ENCODE measurements at places on chromosomes 4 and X.
A peak's percentile ranks its signal among the peaks of the same experiment; 100 is the strongest.

DNA sequence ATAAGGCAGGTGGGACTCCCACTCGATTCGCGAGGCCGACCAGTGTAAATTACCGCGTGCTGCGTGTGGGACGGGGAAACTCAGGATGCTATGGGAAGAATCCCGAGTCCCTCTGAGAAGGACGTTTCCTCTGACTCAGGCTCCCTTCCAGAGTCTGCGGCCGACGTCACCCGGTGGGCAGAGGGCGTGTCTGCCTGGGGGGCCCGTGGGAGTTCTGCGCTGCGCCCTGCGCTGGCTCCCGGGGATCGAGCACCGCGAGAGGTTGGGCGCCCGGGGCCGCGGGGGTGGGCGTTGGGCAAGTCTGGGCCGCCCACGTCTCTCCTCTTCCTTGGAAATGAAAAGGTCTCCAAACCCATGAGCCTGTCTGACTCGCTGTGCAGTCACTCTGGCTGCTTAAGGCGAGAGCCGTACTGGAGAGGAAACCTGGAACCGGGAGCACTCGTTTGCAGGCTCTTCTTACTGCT lies 568 bp downstream of the NIPAL1 start:
- peak; percentile 73 for DNase-seq

DNA sequence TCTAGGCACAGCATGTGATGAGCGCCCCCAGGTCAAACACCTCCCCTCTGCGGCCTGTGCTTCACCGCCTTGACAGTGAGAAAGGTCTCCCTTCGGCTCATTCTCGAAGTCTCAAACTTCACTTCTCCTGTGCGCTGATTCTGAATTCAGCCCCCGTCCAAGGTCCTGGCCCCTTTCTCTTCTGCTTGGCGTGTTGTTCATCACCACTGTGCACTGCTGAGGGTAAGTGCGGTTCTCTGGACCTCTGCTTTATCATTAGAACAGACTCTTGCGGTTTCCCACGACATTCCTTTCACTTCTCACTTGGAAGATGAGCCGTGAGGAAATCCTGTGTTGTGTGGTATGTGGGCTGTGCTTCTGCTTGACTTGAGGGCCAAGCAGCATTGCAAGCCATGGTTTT lies 11.9 kb downstream of the HTT-AS start:
- no peak for DNase-seq

GRCh38 chr4:2135083-2135482 lies 76.0 kb downstream of the NAT8L start:
- no peak for DNase-seq

DNA sequence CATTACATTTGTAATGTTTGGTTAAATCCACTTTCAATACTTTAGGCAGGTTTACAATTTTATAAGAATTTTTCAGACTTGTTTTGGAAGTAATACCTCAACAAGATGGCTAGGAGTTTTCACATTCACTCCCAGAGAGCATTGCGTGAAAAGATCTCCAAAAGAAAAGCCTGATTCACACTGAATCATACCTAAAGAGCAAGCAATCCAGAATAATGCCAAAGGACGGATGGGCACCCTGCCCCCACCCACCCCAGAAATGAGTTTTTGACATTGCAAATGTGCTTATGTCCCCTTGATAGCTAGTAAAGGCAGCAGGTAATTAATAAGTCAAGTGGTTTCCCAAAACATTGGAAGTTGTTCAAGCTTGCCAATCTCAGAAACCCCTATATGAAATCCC lies 557.7 kb upstream of the TENM3 start:
- DNase-seq, result no peak

DNA sequence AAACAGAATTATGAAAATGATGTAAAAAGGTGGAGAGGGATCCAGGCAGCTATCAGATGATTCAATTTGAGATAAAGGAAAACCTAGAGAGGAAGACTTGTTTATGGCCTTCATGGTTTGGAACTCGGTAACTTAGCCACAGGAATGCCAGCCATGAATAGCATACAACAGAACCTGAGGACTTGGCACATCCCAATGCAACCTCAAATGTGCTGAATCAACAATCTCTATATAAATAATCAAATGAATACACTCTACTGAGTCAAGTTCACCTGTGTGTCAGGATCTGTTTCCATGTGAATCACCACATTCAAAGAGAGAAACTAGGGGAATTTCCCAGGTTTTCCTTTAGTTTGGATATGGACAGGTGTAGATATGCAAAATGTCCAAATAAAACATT lies 86.9 kb downstream of the MBNL3 start:
- no peak for DNase-seq

DNA sequence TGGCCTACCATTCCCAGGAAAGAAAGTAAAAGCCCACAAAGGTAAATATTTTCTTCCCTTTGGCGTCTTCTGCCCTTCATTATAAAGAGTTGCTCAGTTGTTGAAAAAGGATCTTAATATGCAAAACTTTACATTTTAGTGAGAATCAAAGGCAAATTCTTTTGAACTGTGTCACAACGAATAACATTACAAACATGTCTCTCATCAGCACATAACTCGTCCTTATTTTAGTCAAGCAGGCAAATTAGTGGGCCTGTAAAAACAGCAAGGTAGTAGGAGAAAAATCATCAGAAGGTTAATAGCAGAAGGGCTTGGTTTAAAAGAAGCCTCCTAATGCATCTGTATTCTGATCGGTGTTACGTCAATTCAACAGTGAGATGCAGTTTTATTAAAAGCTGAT lies 647.3 kb upstream of the DIPK2B start:
- no peak for DNase-seq

DNA sequence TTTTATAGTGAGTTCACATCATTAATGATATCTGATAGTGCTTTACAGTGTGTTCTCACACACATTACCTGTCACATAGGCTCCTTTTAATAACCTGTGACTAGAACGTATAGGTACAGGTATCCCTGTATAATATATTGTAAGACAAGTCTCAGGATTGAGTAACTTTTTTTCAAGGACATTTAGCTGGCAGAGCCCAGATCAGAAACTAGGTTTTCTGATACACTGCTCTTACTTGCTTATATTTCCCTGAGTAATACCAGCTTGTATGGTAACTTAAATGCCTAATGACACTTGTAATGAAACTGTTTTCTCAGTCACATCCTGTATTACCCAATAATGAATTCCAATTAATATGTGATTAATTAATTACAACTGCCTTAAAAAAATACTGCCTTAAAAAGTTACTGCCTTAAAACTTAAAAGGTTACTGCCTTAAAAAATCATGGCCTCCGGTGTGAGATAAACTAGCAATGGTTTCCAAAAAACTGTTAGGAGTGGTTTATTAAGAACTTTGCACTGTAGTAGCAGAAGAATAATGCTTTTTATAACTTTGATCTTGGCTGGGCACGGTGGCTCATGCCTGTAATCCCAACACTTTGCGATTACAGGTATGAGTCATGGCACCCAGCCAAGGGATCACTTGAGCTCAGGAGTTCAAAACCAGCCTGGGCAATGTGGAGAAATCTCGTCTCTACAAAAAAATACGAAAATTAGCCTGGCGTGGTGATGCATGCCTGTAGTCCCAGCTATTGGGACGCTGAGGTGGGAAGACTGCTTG lies 11.9 kb downstream of the COPS4 start:
- DNase-seq, result no peak

- DNase-seq, result no peak
Observed at GRCh38 chr4:173919196-173919595, 364.3 kb downstream of the FBXO8 start.

- DNase-seq, result no peak
Observed at GRCh38 chr4:112759313-112759712, 122.4 kb downstream of the LARP7 start.

- no peak for DNase-seq
Observed at GRCh38 chrX:74578137-74578536, 36.3 kb downstream of the RLIM start.

- DNase-seq, result no peak
Observed at GRCh38 chr4:60989141-60989540, 211.0 kb upstream of the ADGRL3 start.

DNA sequence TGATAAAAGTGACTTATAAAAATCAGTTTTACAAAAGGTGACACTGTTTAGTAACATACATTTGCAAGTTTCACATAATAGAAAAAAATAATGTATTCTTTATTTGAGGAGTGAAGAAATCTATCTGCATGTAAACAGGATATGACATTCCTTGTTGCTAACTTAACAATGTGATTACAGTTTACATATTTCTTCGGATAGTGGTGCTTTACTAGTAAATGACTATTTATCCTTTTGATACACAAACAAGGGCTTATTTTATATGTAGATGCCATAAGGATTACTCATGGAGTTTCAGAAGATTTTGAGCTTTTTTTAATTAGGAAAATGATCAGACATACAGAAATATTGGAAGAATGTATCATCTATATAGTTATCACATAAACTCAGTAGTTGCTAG lies 126.5 kb downstream of the SLIT2 start:
- no peak for DNase-seq

DNA sequence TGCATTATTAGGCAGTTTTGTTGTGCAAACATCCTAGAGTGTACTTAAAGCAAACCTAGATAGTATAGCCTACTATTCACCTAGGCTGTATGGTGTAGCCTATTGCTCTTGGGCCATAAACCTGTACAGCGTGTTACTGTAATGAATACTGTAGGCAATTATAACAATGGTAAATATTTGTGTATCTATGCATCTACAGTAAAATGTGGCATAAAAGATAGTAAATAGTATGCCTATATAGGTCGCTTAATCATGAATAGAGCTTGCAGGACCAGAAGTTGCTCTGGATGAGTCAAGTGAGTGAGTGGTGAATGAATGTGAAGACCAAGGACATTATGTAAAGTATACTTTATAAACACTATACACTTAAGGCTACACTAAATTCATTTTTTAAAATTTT lies 16.6 kb downstream of the USO1 start:
- no peak for DNase-seq

- peak; percentile 52 for DNase-seq
Observed at GRCh38 chr4:30720661-30721184, 554 bp downstream of the PCDH7 start.

GRCh38 chr4:25904748-25905082 lies 9.3 kb upstream of the SMIM20 start:
- no peak for DNase-seq

- DNase-seq, result no peak
Observed at GRCh38 chr4:6926081-6926480, 16.5 kb downstream of the TBC1D14 start.

Data from head of caudate nucleus (tissue), 42 donors.